ENCODE measurements at places on chromosomes 5 and 9. TPM values are rescaled to one million over a fixed set of nuclear protein-coding genes. Genes with fewer than 3 reads are reported as not detected.

GRCh38 chr9:76609285-76610010, 150.5 kb downstream of the GCNT1 start:
- no peak overlapping the region for H3K4me3 ChIP-seq
- no peaks in the 10 kb centered on the region for H3K36me3 ChIP-seq
- H3K27me3 ChIP-seq, result no peaks in the 10 kb centered on the region
- no peaks in the 10 kb centered on the region for H3K4me1 ChIP-seq
- DNase-seq, result no peak

DNA sequence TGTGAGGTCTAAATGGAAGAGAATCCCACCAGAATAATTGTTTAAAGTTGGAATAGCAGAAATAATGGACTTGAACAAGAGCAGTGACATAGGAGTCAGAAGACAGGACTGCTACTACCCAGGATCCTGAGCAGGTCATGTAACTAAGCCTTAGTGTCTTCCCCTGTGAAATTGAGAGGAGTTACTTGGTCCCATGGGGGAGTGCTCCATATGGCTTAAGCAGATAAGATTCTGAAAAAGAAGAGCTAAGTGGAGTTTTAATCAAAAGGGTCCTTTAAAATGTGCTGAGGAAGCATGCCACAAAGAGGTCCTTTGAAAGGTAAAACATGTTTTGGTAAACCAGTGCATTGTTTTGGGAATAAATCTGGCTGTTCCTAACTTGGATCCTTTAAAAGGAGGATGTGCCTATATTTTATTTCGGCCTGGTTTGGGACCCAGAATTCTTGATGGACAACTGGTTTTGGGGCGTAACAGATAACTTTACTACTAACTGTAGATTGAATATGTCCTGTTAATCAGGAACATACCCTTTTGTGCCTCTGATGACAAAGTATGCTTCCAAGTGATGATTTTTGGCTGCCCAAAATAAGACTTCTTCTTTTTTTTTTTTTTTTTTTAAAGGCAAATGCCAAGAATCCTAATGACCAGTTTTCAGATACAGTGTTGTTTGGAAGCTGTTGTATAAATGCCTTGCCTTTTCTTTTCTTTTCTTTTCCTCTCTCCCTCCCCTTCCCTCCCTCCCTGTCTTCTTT, 5.7 kb downstream of the RCL1 start:
- no peak overlapping the region for H3K4me3 ChIP-seq
- H3K27ac ChIP-seq, result peak overlapping the region; percentile 33
- H3K36me3 ChIP-seq, result no peaks in the 10 kb centered on the region

DNA sequence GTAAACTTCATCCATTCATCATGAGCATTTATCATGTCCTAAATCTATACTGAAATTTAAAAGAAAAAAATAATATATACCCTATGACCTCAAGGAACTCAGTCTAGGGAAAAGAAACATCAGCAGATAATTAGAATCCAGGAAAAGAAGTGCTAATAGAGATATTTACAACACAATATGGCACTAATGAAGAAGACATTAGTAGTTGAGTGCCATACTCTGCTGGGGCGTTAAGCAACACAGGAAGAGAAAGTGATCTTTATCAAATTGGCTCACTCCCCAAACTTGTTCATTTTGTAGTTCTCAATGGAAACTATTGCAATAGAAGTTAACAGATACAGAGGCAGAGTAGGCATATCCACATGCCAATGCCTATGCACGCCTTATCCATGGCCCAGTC, 27.5 kb downstream of the GABRA6 start:
- H3K4me3 ChIP-seq, result no peak overlapping the region
- DNase-seq, result no peak
- no peak overlapping the region for H3K27ac ChIP-seq
- no peaks in the 10 kb centered on the region for H3K36me3 ChIP-seq
- no peaks in the 10 kb centered on the region for H3K27me3 ChIP-seq

- H3K4me3 ChIP-seq, result no peak overlapping the region
- H3K27me3 ChIP-seq, result no peaks in the 10 kb centered on the region
- H3K27ac ChIP-seq, result no peak overlapping the region
- H3K4me1 ChIP-seq, result no peaks in the 10 kb centered on the region
Measured at GRCh38 chr9:110440172-110440571, 102.5 kb upstream of the TXNDC8 start.

DNA sequence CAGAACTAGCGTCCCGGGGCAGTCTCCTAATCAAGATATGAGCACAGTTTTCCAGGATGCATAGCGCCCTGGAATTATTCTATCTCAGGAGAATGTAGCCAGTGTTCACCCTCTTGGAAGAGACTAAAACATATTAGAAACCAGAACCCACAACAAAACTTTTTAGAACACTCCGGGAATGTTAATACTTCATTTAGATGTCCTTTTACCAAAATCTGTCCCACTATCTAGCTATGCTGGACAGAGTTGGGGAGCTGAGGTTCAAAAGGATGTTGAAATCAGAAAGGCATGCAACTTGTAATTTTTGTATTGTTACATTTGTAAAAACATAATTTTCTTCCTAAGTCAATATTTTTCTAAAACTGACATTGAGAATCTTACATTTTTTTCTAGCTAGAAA, 386.5 kb upstream of the RFX3 start:
- DNase-seq, result no peak
- no peak overlapping the region for H3K4me3 ChIP-seq
- no peaks in the 10 kb centered on the region for H3K4me1 ChIP-seq
- no peaks in the 10 kb centered on the region for H3K27me3 ChIP-seq

DNA sequence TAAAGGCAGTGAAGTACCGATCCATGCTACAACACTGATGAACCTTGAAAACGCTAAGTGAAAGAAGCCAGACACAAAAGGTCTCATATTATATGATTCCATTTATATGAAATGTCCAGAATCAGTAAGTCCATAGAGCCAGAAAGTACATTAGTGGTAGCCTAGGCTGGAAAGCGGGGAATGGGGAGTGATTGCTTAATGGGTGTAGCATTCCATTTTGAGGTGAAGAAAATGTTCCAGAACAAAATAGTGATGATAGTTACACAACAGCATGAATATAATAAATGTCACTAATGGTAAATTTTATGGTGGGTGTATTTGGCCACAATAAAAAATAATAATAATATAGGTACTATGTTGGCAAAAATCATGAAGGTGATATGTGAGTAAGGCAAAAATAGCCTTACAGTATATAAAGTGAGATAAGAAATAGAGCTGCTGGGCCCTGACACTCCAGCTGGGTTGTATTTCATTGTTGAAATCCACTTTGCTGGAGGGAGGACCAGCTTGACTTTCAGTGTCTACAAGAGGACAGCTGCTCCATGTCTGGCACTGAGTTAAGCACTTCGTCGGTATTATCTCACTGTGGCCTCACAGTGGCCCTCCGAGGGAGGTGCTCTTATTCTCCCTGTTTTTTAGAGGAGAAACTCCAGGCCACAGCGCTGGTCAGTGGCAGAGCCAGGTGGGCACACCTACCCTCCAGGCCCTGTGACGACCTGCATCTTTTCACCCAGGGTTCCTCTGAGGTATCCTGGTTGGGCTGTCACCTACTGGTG, 22.4 kb upstream of the ANGPTL2 start:
- no peaks in the 10 kb centered on the region for H3K36me3 ChIP-seq
- H3K27ac ChIP-seq, result peak overlapping the region; percentile 24
- no peaks in the 10 kb centered on the region for H3K4me1 ChIP-seq
- no peaks in the 10 kb centered on the region for H3K27me3 ChIP-seq
- H3K4me3 ChIP-seq, result no peak overlapping the region
- DNase-seq, result peak; percentile 69

DNA sequence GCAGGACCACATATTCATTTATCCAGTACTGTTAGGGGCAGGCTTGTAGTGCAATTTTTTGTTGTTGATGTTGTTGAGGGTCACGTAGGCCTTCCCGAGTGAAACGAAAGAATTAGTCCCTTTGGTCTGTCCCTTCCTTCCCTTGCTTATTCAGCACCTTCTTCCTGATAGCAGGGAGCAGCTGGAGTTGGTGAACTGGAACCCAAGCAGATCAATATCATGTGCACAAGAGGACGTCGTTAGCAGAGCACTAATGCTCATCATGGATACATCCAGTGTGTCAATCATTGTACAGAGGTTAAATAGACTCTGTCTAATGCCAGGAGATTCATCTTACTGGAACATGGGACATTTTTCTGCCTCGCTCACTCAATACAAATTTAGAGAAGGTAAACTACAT, 33.0 kb upstream of the MAP1B start:
- no peak overlapping the region for H3K27ac ChIP-seq
- no peak overlapping the region for H3K4me3 ChIP-seq
- no peaks in the 10 kb centered on the region for H3K4me1 ChIP-seq
- H3K36me3 ChIP-seq, result no peaks in the 10 kb centered on the region

DBH gene
- total RNA-seq, result not detected

NEURL1B gene
- total RNA-seq, result 16.1 TPM

SLCO6A1 gene
- not detected for total RNA-seq

BAAT gene
- total RNA-seq, result 0.17 TPM

STKLD1 gene
- 0.52 TPM for total RNA-seq

ROPN1L gene
- total RNA-seq, result not detected
